ENCODE measurements at places on chromosomes 11 and 22. TPM values are rescaled to one million over a fixed set of nuclear protein-coding genes. Genes with fewer than 3 reads are reported as not detected.

The VSIG2 gene
- not detected for total RNA-seq

The MS4A12 gene
- not detected for total RNA-seq

The MMP27 gene
- total RNA-seq: not detected

DNA sequence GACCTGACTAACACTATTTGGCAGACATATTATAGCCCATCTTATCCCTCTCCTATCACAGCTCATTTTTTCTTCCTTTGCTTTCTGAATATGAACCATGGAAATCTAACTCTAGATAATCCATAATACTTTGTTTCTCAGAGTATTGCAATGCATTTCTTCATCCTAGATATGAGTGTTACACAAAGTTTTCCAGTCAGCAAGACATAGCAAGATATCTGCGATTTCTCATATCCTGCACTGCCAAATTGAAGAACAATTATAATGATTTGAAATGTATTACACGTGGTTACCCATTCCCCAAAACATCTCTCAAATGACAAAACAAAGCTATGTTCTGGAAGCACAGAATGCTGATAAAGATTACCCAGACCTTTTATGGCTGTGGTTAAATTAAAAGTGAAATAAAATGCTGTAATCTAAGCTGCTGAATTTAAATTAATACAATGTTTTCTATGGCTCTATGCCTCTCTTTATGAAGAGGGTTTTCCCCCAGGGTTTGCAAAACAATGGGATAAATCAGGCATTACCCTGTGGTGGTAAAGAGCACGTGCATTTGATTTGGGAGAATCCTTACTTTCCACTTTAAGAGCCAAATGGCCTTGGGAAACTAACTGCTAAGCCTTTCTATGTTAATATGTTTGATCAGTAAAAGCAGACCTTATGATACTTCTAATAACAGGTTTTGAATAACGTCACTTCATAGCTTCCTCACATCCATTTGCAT lies 1291.0 kb upstream of the CNTN5 start:
- H3K27ac ChIP-seq: no peak overlapping the region
- no peaks in the 10 kb centered on the region for H3K4me1 ChIP-seq
- no peak overlapping the region for H3K4me3 ChIP-seq
- DNase-seq: no peak
- H3K27me3 ChIP-seq: no peaks in the 10 kb centered on the region

DNA sequence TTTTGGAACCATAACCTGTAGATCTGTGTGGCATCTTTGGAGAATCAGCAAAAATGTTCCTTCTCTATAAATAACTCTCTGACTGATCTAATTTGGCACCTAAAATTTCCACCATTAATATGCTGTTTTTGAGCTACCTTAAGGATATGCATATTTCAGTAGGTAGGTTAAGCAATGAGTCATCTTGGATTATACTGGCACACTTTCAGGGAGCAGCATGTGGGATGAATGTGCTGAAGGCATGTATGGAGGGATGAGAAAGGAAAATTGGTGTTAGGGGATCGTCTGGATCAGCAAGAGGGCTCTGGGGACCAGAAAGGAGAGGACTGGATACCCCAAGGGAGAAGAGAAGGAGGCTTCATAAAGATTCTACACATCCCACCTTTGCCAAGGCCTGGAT lies 44.6 kb upstream of the ELF5 start:
- no peaks in the 10 kb centered on the region for H3K27me3 ChIP-seq
- no peak overlapping the region for H3K4me3 ChIP-seq
- no peaks in the 10 kb centered on the region for H3K4me1 ChIP-seq
- no peak overlapping the region for H3K27ac ChIP-seq
- H3K36me3 ChIP-seq: no peaks in the 10 kb centered on the region

DNA sequence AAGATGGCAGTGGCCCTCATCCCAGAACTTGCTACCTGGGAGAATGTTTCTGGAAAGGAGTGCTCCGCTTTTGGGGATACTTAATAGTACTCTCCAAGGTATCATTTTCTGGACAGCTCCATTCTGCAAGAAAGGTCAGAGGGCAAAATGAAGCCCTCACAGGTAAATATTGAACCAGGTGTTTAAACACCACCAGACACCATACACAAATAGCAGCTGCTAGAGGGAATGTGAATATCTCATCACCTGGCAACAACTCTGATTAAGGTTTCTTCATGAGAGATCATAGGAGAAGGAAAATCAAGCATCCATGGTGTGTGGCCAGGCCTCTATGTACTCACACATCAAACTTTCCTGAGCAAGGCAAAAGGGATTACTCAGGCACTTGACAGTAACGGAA lies 226.1 kb upstream of the FAT3 start:
- no peak overlapping the region for H3K27ac ChIP-seq
- no peaks in the 10 kb centered on the region for H3K4me1 ChIP-seq
- no peak overlapping the region for H3K4me3 ChIP-seq
- no peaks in the 10 kb centered on the region for H3K27me3 ChIP-seq

DNA sequence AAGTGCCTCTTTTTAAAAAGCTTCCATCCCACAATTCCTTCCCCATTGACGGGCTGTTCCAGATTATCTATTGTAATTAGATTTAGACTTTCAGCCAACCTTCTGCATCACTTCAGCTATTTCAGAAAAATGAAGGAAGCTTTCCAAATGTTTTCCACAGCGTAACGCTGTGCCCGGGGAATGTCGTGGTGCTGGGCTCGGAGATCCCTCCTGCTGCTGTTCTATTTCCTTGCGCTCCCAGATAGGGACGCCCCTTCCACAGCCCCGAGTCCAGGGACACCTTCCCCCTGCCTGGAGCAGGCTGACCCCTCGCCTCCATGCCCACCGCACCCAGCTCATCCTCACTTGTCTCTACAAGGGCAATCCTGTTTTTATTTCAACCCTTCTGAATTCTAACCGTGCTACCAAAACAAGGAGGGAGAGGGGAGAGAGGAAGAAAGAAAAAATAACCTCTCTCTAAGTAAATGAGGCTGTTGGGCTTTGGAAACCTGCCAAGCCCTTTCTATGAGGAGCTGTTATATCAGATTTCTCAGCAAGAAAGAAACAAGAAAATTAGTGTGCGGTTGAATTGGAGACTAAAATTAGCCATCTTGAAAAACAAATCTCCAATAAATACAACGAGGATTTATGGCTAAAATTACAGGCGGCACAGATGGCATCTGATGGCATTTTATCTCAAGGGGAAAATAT lies 366.9 kb downstream of the BRD1 start:
- H3K27me3 ChIP-seq: no peaks in the 10 kb centered on the region
- no peak for DNase-seq
- no peak overlapping the region for H3K27ac ChIP-seq
- H3K4me3 ChIP-seq: no peak overlapping the region

DNA sequence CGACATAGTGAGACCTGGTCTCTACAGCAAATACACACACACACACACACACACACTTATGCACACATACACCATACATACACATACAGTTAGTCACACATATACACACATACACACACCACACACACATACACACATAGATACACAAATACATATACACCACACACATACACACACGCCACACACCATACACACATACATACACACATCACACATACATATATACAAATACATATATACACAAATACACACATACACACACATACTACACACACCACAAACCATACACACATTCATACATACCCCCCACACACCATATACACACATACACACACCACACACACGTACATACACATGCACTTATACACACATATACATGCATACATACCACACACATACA lies 57.7 kb downstream of the MICAL2 start:
- no peaks in the 10 kb centered on the region for H3K36me3 ChIP-seq
- no peaks in the 10 kb centered on the region for H3K4me1 ChIP-seq
- H3K4me3 ChIP-seq: no peak overlapping the region
- no peak for DNase-seq

- H3K36me3 ChIP-seq: no peaks in the 10 kb centered on the region
- no peaks in the 10 kb centered on the region for H3K27me3 ChIP-seq
- no peak overlapping the region for H3K4me3 ChIP-seq
- H3K27ac ChIP-seq: no peak overlapping the region
These were observed 38.2 kb upstream of the OR5AK2 start for GRCh38 chr11:56950510-56950909.

DNA sequence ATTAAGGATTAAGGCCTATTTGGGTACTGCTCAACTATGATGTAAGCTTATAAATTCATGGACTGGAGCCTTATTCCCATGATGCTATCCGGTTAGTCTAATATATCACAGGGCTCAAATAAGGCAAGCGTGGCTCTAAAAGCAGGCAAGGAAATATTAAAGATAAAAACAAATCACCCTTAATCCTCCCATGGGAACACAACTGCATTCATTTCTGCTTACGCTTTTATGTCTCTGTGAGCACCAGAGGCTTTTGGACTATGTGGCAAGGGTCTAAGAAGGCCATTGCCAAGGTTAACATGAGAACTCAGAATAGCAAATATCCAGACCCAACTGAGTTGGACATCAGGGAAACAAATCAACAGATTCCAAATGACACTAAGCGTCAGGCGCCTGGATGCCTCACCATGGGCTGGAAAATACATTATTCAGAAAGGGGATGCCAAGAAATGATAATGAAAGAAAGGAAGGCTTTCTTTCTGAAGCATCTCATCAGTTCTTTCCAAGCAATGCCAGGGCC lies 138.1 kb downstream of the SLC1A2 start:
- DNase-seq: no peak
- H3K27me3 ChIP-seq: no peaks in the 10 kb centered on the region
- no peak overlapping the region for H3K4me3 ChIP-seq
- H3K27ac ChIP-seq: no peak overlapping the region
- H3K36me3 ChIP-seq: no peaks in the 10 kb centered on the region

- H3K4me3 ChIP-seq: peak overlapping the region; percentile 67
- peak overlapping the region; percentile 97 for H3K27ac ChIP-seq
- H3K36me3 ChIP-seq: no peaks in the 10 kb centered on the region
- peak; percentile 90 for DNase-seq
These were observed 13.7 kb downstream of the ARAP1 start for GRCh38 chr11:72738199-72739141.

GRCh38 chr11:60854847-60855725 lies 664 bp downstream of the PTGDR2 start:
- peaks cover 4% of the 10 kb centered on the region for H3K4me1 ChIP-seq
- no peak for DNase-seq
- no peaks in the 10 kb centered on the region for H3K27me3 ChIP-seq
- no peak overlapping the region for H3K4me3 ChIP-seq

DNA sequence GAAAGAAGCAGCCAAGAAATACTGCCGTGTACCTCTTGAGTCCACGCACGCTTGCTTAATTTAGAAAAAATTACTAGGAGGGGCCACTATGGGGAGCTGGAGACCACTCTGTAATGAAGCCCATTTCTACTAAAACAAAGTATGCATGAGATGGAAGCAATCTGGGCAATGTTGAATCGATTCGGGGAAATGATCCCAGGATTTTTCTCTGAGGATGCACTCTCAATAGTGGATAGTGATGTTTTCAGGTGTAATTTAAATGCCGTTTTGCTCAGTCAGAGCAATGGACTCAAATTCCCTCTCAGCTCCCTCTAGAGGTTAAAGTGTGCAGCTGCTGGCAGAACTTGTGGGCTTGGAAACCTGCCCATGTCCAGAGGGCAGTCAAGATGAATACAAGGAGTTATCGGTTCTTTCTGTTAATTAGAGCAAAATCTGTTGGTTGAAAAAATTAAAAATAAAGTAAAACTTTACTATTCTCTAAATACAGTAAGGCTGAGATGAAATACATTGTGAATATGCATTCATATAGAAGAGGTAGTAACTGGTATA lies 64.1 kb downstream of the ME3 start:
- H3K36me3 ChIP-seq: no peaks in the 10 kb centered on the region
- H3K4me1 ChIP-seq: peaks cover 3% of the 10 kb centered on the region
- no peak overlapping the region for H3K27ac ChIP-seq
- DNase-seq: peak; percentile 47
- H3K4me3 ChIP-seq: no peak overlapping the region

DNA sequence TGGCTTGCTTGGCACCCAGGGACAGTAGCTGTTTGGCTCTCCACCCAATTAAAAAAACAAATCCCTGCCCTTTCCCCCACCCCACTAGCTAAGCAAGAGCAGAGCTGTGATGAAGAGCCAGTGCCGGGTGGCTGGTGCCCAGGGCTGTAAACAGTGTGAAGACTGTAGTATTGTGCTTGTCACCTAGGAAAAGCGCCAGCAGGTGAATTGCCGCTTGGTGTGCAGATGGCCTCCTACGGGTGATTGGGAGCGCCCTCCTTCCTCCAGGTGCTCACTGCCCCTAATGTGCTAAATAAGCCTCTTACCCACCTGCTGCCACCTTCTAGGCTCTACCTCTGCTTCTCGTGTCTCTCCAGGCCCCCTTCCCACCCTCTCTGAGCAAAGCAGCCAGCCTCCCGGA lies 18.4 kb upstream of the RAPSN start:
- H3K36me3 ChIP-seq: peaks cover 72% of the 10 kb centered on the region
- H3K4me3 ChIP-seq: no peak overlapping the region
- DNase-seq: no peak
- H3K4me1 ChIP-seq: no peaks in the 10 kb centered on the region

- H3K27ac ChIP-seq: no peak overlapping the region
- H3K27me3 ChIP-seq: no peaks in the 10 kb centered on the region
- H3K36me3 ChIP-seq: no peaks in the 10 kb centered on the region
- no peak overlapping the region for H3K4me3 ChIP-seq
- DNase-seq: no peak
These were observed 36.7 kb downstream of the ADAMTS8 start for GRCh38 chr11:130391711-130392110.

- H3K36me3 ChIP-seq: no peaks in the 10 kb centered on the region
- DNase-seq: no peak
- H3K4me1 ChIP-seq: no peaks in the 10 kb centered on the region
These were observed 182.6 kb downstream of the ST3GAL4 start for GRCh38 chr11:126538071-126538470.

DNA sequence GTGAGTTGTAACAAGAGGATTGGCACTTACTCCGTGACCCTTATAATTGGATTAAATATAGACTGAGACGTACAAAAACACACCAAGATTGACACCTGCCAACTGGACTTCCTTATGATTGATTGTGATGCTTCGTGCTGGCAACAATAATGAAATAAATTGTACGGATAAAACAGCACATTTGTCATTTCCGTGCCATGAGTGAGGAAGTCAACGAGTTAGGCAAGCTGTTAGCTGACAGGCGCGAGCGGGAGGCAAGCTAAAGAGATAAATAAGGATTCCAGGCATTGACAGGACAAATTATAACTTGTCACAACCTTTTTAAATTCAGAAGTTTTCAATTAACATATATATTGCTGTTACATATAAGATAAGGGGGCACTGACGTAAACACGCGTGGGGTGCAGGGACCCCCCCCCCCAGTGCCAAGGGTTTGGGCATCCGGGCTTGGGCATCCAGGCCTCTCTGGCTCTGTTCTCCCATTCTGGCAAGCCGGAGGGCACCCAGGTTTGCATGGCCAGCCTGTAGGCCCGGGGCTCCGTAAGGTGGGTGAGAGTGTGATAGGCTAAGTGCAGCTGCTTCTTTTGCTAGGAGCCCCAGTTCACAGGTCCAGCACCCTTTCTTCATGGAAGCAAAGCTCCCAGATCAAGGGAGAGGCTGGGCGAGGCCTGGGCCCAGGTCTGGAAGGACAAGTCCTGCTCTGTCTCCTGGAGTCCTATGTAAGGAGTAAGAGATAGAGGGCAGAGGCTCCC lies 11.2 kb upstream of the PAX6 start:
- peaks cover 9% of the 10 kb centered on the region for H3K4me1 ChIP-seq
- no peak overlapping the region for H3K27ac ChIP-seq
- peak; percentile 2 for DNase-seq
- peaks cover 72% of the 10 kb centered on the region for H3K27me3 ChIP-seq

Data from B cell (primary cell).